ENCODE measurements at places on chromosomes 2 and 18.
A peak's percentile ranks its signal among the peaks of the same experiment; 100 is the strongest.

- DNase-seq = no peak
Measured at GRCh38 chr2:14642499-14642898, 10.0 kb downstream of the LRATD1 start.

DNA sequence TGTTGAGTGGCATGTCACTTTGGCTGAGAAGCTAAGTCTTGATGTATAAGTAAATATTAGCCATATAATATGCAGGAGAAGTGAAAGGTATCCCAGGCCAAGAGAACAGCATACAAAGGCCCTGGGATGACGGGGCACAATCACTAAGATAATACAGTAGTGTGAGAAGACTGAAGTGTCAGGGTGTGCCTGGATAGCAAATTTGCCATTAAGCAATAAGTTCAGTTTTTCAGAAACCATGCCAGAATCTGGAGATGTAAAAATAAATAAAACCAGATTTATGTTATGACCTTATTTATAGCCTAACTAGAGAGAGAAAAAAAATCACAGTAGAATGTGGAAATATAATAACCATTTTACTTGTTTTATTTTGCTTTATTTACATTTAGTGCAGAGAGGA is 1858.7 kb upstream of the CELF4 start:
- DNase-seq = no peak

- peak; percentile 85 for DNase-seq
Measured at GRCh38 chr2:199455545-199456382, 2.0 kb downstream of the SATB2 start.

- no peak for DNase-seq
Measured at GRCh38 chr2:97760480-97761049, 47.2 kb downstream of the ZAP70 start.

DNA sequence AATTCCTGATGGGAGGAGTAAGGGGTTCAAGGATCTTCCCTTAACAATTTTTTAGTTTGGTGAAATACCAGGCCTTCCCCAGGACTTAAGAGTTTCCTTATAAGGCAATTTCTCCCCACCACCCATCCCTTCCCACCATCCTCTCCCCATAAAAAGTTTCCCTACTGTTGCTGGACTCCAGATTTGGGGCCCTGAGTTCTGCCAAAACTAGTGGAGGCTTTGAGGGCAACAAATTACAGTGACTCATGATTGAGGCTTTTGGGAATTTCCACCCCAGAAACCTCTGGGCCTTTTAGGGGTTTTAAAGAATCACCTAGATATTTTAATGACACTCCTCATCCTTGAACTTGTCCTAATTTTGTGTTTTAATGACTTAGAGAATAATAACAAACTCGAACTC is 14.3 kb upstream of the EN1 start:
- no peak for DNase-seq

DNA sequence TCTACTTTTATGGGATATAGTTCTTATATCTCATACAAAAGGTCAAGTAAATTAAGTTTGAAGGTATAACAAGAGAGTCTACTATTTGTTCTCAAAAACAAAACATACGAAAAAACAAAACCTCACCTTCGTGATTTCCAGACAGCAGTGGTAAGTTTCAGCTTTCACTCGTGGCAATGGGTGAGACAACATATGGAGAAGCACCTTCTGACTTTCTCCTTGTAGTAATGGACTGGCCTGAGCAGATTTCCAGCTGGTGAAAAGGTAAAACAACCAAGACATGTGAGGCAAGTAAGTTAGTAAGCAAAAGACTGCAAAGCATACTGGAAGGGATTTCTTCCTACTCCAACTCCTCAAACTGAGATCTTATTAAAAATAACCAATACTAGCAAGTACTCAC is 39.6 kb downstream of the RTTN start:
- DNase-seq = no peak

DNA sequence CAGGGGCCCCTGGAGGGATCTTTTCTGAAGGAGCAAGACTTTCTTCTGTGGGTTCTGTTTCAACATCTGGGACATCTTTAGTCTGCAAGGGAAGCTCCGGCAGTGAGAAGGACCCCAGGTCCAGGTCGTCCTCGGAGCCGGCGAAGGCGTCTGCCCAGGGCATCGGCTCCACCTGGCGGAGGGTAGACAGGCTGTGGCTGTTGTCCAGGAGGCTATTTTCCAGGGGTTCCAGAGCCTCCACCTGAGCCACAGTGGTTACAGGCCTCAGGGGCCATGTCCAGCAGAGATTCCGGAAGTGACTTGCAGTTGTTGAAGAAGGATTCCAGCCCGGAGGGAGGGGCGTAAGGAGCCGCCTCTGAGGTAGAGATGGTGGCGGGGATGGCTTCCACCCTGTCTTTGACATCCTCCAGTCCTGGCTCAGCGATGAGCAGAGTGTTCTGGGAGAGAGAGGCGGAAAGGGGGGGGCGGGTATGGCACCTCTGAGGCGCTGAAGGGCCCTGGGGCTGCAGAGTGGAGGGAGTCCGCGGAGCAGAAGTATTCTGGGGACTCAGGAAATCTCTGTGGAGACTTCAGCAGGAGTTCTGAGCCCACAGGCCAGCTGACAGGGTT is 891.3 kb upstream of the LRRTM1 start:
- no peak for DNase-seq

- peak; percentile 91 for DNase-seq
Measured at GRCh38 chr2:43032213-43033015, 194.0 kb downstream of the ZFP36L2 start.

- DNase-seq = no peak
Measured at GRCh38 chr2:120660771-120661459, 74.8 kb upstream of the GLI2 start.

DNA sequence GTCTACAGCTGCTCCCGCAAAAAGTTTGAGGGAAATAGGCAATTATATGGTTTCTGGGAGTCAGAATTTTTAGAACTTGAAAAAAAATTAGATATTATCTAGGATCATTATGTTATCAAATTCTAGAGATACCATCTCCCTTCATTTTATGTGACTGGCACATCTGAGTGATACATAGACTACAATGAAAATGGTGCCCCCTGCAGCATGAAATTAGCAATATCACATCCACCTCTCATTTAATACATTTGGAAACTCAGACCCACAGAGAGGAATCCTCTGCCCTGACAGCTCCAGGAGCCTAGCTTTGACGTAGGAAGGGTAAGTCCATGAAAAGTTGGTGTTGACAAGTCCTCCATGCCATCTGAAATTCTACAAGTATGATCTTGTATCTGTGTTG is 381.6 kb downstream of the SUCLG1 start:
- DNase-seq = peak; percentile 25

- DNase-seq = no peak
Measured at GRCh38 chr2:216113572-216113971, 4.4 kb downstream of the XRCC5 start.

GRCh38 chr18:23453680-23454058 is 582 bp downstream of the RIOK3 start:
- DNase-seq = no peak

- peak; percentile 90 for DNase-seq
Measured at GRCh38 chr2:231795525-231796327, 9.5 kb downstream of the COPS7B start.

- no peak for DNase-seq
Measured at GRCh38 chr2:105406221-105406620, 7.4 kb upstream of the FHL2 start.

DNA sequence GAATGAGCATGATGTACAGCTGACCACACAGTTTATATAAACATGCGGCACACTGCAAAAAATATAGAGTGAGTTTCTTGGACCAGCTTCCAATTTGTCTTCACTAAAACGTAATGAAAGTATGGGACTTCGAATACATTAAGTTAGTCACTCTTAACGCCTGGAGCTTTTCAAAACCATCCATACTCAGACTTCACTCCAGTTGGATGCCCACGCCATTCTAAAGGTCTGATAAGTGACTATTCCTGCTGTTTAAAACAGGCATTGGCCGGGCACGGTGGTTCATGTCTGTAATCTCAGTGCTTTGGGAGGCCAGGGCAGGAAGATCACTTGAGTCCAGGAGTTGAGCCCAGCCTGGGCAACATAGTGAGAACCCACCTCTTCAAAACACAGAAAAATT is 84.6 kb downstream of the MYL12B start:
- DNase-seq = no peak

- DNase-seq = no peak
Measured at GRCh38 chr18:21820033-21820810, 79.6 kb downstream of the MIB1 start.

GRCh38 chr18:39862341-39862740 is 2092.7 kb upstream of the PIK3C3 start:
- DNase-seq = no peak

DNA sequence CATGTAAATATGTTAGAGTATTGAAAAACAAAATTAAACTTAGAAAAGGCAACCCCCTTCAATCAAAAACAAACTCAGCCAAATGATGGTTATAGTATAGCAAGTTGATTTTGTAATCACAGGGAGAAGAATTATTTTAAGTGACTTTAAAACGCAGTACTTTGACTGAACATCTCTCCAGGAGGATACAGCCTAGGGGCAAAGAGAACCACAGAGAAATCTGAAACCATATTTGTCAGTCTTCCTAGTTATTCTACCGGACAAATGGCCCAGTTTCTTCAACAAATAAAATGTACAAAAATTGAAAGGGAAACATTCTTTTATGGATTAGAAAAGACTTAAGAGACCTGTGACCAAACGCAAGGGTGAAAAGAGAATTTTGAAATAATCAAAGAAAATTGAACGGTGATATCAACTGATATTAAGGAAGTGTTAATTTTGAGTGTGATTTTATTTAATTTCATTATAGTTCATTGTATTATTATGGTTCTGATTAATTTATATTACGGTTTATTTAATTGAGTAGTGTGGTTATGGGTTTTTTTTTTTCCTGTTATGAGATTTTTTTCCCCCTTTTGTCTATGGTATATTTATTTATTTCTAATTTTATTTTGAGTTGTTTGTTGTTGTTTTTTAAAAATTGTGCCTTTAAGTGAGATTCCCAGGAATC is 75.3 kb downstream of the HNRNPLL start:
- DNase-seq = no peak

- DNase-seq = no peak
Measured at GRCh38 chr18:54100466-54100865, 124.0 kb downstream of the MBD2 start.

GRCh38 chr2:12469141-12469561 is 247.6 kb upstream of the TRIB2 start:
- no peak for DNase-seq

GRCh38 chr2:238696786-238697185 is 151.1 kb upstream of the TWIST2 start:
- no peak for DNase-seq

GRCh38 chr2:68467077-68467960 is at the start of the genes APLF and FBXO48:
Gene APLF, plus strand, starts transcription at chr2:68467585. Its CDS starts 147 bp downstream, at chr2:68467732.
Gene FBXO48, minus strand, starts transcription at chr2:68467294. Its CDS starts 2,149 bp downstream, at chr2:68465145.
- peak; percentile 99 for DNase-seq

DNA sequence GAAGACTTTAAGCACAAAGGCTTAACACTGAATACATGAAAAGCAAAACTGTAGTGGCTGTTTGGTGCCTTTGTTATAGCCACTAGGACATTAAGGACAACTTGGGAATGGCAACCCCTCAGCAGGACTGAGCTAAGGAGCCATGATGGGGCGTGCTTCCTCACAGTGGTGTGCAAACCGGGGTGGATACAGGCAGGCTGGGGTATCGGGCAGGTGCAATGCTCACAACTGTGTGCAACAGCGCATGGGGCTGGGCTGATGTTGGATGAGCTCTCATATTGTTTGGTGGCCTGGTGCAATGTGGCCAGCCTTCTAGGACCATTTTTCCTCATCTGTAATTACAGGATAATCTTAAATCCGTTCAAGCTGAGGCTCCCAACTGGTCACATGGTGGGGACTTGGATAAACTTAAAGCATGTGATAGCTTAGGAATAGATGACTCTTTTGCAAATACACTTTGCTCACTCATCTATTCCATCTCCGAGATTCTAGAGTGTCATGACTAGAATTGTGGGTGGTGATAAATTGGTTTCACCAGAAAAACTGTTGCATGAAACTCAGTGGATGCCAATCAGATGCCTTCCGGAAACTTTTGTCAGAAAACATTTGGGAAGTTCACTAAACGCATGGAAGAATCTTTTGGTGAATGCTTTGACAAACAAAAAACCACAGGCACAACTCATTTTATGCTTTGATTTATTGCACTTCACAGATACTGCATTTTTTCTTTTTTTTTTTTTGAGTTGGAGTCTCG is 116.5 kb downstream of the PXDN start:
- no peak for DNase-seq

DNA sequence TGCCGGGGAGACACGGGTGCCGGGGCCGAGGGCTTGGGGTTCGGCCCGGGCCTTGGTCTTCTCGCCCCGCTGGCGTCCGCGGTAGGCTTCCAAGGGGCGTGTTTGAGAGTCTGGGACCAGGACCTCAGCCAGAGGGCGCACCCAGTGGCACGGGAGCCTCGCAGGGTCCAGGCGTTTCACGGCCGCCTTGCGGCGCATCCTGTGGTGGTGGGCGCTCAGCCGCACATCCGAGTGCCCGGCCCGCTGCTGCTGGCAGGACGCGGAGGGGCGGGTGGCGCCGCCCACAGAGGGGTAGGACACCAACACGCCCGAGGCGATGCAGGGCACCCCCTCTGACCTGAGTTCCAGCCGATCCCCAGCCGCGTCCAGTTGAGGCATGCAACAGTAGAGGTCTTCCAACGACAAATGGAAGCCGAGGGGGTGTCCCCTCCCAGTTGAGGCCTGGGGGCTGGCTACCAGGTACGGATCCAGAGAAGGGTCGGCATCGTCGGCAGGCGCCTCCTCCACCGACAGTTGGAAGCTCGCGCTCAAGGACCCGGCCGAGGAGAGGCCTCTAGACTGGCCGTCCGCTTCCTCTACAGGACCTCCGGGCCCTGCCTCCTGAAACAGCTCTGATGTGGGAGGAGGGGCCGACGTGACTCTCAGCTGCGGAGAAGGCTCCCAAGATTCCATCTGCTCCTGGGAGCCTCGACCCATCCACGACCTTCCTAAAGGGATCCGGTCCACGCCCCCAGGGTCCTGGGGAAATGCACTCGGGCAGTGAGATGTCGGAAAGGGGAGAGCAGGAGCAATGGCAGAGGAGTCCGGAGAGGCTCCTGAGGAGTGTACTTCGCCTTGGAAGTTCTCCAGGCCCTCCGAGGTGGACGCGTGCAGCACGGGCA is 6.3 kb downstream of the C2orf81 start:
- peak; percentile 56 for DNase-seq

- DNase-seq = no peak
Measured at GRCh38 chr2:215236131-215236530, 75.7 kb upstream of the ATIC start.

- DNase-seq = peak; percentile 76
Measured at GRCh38 chr18:26656944-26657536, 108.7 kb upstream of the KCTD1 start.

DNA sequence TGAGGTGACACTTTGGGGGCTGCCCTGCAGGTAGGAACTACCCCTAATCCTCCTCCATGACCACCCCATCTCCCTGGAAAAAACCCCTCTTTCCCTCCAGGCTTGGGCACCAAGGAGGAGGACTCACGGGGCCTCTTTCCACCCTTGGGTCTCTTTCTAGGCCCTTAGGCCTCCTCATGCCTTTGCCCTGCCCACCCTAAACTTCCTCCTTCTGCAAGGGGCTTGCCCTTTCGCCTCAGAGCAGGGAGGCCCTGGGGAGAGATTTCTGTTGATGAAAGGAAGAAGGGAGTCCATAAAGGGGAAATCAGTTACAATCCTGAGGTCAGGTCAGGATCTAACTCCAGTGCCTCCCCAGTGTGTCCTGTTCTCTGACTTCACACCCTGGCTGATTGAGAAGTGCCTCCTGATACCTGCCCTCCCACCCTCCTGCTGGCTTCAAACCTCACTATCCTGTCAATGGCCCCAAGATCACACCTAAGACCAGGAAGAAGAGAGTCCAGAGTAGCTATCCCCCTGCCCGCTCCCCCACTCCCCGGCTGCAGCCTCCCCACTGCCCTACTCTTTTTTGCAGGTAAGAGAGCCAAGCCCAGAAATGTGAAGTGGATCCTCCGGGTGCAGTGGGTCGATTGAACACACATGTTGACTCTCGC is 16.7 kb upstream of the TNS1 start:
- no peak for DNase-seq

Data from colonic mucosa (tissue), 4 donors.